Neural progenitor cell (in vitro differentiated cells): ENCODE measurements at places on chromosomes 5 and 9.

GRCh38 chr5:87190687-87191086 is 77.0 kb upstream of the RASA1 start:
- DNase-seq: no peak

DNA sequence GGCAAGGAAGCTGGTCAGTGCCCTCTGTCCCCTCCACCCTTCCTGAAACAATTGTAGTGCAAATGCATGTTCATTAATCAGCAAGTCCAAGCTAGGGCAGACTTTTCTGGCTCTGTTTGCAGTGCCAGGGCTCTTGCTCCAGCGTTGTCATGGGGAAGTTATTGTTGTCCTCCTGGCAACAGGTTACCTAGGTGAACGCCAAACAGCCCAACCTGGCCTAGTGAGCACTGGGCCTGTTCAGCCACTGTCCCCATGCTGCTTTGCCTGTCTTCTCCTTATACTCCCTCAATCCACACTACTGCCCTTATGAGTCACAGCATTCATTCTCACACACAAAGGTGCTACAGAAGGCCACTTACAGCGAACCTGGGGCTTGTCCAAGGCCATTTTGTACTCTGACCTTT is 34.5 kb upstream of the GLIS3 start:
- DNase-seq: no peak

GRCh38 chr9:8140557-8140956 is 341.0 kb upstream of the DMAC1 start:
- DNase-seq: no peak

DNA sequence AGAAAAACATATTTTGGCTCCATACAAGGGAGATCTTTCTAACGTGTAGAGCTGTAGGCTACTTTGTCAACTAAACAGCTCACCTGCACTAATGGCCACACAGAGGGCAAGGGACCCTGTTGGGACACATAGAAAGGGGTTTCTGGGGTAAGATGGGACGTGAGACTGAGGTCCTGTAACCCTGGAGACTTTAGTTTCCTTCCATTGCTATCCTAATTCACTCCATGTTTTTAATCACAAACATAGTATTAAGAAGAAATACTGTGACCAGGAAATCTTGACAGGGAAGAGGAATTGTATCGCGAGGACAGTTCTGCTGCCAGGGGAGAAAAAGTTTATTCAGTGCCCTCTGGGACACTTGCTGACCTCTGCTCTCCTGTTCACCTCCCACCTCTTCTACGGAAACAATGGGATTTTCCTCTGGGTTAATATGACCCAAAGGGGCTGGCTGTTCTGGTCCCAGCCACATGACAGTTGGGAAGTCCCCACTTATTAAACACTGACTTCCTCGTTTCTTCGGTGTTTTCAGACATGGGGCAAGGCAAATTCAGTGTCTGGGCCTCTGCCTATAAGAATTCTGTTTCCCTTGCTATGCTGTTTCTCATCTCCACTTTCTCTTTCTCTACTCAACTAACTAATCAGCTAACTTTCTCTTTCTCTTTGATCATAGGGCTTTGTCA is 106.9 kb upstream of the SEMA6A start:
- DNase-seq: no peak

DNA sequence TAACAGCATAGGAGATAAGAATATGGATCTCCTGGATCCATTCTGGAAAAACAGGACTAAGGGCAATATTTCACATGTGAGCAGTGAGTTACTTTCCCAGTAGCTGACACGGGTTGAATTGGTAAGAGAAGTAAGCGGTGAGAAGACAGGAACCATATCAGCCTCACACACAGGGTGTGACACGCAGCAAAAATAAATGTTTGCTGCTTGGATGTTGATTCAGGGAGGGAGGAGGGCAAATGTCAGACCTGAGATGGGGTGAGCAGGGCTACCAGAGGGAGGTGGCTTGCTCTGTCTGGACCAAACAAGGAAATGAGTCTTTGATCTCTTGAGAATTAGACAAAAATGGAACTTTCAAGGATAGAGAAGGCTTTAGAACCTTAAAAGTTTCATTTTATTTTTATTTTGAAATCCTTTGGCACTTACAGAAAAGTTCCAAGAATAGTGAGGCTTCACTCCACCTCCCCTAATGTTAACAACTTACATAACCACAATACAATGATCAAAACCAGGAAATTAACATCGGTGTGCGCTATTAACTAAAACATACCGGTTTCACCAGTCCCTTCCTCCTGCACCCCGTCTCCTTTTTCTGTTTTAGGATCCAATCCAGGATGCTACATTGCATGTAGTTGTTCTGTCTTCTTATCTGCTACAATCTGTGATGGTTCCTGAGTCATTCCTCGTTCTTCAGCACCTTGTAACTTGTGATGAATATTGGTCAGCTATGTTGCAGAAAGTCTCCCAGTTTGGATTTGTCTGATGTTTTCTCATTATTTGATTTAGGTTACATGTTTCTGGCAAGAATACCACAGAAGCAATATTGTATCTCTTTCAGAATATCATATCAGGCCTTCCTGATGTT is 20.5 kb upstream of the ARHGEF28 start:
- DNase-seq: no peak

DNA sequence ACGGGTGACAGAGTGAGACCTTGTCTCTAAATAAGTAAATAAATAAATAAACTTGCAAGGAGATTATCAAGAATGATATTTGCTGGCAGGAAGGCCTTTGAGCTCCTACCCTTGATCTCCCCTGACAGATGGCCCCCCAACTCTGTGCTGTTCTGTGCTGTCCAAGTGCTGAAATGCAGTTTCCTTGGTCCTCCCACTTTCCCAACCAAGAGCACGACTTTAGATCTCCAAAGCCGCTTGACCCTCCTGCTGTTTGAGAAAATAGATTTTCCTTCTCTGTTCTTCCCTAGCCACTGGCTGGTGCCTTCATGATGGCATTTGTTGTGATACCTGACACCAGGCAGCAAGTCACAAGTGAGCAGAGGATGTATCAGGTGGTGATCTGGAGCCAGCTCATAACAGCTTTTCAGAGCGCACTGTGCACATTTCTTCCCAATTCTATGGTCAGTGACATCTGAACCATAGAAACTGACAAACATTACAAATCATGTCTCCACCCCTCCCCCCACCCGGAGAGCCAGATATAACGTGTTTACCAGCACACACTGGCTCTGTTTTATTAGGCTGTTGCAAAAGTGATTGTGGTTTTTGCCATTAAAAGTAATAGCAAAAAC is 80.0 kb upstream of the PUM3 start:
- DNase-seq: peak; percentile 79

- no peak for DNase-seq
Observed at GRCh38 chr9:117771136-117771535, 66.9 kb downstream of the TLR4 start.

DNA sequence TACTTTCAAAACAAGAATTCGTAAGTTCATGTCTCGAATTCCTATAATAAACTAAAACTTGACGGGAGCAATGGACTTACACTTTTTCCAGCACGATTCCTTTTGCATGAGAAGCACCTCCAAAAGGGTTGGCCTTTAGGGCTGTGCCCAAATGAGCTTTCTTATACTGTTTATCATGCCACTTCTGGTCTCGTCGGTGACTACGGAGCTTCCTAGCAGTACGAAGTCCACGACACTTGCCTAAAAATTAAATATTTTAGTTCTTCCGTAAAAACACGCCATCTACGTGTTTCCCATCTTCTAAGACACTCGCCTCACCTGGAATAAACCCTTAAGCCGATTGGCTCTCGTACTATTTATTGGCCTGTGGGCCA is 554 bp downstream of the RPS23 start:
- no peak for DNase-seq

DNA sequence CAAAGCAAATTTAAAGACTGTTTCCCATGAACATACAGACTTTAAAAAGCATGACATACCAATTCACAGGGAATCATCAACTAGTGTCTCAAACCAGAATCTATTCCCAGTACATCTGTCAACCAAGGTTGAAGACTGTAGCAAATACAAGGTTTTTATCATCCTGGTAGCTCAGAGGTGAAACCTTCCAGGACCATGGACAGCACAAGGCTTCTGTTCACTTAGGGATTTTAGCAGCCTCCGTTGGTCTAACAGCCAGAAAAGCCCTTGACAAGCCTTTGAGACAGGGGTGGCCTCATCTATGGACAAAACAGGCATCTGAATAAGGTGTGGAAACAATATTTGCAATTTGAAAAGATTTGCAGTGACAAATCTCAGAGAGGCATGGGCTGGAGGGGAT is 119.0 kb downstream of the TRIM32 start:
- DNase-seq: peak; percentile 78

GRCh38 chr9:68947842-68948569 is 65.9 kb downstream of the PRKACG start:
- no peak for DNase-seq

DNA sequence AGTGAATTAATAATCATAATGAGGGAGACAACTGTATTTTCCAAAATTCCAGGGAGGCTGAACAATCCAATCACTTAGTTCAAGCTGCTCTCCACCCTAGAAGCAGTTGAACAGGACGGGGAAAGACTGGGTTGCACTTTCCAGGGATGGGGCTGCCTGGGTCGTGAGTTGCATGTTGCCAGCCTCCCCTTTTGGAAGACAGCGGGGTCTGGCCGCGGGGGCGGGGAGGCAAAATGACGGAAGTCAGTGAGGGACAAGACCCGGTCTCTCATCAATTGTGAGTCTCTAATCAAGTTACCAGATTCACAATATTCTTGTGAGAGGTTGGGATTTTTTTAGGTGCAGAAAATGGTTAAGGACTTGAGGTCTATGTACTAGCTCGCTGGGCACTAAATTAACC is 484.1 kb downstream of the ZSWIM6 start:
- DNase-seq: no peak

- no peak for DNase-seq
Observed at GRCh38 chr5:177429248-177430040, 3.0 kb downstream of the GRK6 start.

DNA sequence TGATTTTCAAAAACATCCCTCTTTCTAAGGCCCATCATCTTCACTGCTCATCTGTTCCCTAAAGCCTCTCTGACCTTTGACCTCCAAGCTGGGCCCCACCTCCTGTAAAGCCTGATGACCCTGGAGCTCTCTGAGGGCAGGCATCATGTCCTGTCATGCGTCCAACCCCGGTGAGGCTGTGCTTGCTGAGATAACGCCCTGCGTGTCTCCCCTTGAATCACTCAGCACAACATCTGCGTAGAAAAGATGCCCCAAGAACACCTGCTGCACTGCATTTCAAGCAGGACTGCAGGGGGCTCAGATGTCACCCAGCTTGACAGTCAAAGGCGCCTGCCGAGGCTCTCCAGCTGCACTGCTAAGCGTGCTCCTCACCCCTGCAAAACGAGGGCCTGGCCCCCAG is 78.0 kb downstream of the OTULIN start:
- no peak for DNase-seq

DNA sequence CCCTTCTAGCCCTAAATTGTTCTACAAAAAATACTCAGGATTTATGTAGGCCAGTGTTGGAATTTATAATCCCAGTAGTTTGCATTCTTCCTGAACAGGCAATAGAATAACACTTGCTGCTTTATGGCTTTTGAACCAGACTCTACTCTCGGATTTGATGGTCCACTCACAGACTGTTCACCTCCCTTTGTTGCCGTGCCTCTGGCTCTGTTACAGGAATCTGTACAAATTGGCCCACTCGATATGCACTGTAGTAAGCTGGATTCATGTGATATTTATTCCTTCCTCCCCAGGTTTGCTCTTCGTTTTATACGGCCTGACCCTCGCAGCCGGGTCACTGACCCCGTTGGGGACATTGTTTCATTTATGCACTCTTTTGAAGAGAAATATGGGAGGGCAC is 43.7 kb downstream of the FAF2 start:
- DNase-seq: no peak
